ENCODE measurements at places on chromosomes 1 and 21.

- DNase-seq, result no peak
Observed at GRCh38 chr1:22835636-22836319, 125.1 kb downstream of the EPHB2 start.

DNA sequence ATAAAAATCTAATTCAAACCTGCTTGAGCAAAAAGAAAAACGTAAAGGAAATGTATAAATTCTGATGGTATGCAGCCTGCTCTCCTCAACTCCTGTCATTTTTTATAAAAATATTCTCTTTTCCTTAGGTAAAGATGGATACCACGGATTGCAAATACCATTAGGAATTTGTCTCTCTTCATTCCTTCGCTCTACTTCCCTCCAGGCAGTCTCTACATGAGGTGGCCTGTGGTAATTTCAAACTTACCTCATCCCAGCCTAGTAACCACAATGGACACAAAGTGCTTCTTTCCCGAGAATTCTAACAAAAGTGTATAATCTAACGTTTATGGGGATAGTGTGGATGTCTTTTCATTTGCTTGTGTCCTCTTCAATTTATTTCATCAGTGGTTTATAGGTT, 239.5 kb upstream of the LRRC7 start:
- DNase-seq, result no peak

GRCh38 chr1:101165954-101166353, 70.9 kb upstream of the S1PR1 start:
- DNase-seq, result no peak

- DNase-seq, result no peak
Observed at GRCh38 chr1:84374991-84375696, 23.1 kb upstream of the DNASE2B start.

DNA sequence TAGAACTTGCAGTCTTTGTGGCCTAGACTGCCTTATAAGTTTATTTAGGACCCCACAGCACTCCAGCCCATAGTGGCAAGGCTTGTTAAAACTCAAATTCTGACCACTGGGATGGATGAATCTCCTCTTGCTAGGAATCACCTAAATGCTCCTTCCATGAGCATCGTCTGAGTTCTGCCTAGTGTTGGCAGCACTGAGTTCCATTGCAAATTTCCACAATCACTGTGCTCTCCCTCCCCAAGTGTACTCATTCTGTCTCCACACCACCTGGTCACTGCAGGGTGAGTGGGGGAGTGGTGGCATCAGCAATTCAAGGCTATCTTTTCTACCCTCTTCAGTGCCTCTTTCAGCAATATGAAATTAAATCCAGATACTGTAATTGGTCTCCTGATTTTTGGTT, 46.7 kb upstream of the PTBP2 start:
- no peak for DNase-seq

GRCh38 chr1:19664453-19665185, at the start of gene HTR6:
HTR6 (plus strand) TSS chr1:19664875; CDS start chr1:19665754, 879 bp downstream.
- no peak for DNase-seq

- DNase-seq, result no peak
Observed at GRCh38 chr1:233599542-233600073, 14.3 kb upstream of the KCNK1 start.

DNA sequence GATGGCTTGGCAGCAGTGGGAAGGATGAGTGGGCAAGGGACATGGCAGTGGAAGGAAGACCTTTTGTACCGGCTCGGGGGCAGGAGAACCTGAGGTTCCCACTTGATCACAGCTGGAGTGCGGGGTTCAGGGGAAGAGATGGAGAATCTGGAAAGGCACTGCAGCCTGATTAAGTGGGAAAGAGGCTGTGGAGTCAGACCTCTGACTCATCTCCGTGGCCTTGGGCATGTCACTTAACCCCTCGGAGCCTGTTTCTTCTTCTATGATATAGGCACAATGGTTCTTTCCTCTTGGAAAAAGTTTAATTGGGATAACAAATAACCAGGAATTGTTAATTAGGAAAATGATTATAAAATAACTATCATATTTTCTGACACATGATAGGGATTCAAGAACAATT, 13.1 kb upstream of the TMEM61 start:
- DNase-seq, result no peak

- no peak for DNase-seq
Observed at GRCh38 chr21:28952686-28953085, 40.0 kb downstream of the LTN1 start.

DNA sequence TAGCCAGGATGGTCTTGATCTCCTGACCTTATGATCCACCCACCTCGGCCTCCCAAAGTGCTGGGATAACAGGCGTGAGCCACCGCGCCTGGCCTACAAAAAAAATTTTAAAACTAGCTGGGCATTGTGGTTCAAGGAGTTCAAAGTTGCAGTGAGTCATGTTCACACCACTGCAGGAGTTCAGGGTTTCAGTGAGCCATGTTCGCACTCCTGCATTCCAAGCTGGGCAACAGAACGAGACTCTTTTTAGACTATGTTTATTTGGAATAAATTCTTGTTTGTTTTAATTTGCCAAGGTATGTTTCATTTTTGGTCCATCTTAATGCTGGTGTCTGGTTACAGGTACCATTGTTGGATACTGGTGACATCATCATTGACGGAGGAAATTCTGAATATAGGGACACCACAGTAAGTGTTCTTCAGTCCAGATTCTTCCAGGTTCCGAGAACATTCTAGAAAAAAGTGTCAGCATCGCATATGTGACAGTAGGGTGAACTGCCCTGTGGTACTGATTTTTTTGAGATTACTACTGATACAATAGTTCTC, 3.9 kb downstream of the PGD start:
- no peak for DNase-seq

DNA sequence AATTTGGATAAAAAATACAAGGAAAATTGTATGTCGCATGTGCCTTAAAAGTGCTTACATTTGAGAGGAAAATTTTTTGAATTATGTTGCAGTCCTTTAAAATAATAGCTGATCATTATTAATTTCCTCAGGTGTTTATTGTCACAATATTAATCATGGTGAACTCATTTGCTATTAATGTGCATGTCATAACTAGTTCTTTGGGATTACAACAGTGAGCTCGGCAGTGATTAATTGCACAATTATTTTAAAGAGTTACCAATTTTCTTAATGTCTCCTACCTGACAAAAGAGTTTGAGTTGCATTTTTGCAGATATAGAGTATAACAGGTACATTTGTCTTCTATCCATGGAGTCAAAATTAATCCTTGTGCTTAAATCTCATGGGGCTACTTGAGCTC, 854.3 kb downstream of the BRINP3 start:
- no peak for DNase-seq

DNA sequence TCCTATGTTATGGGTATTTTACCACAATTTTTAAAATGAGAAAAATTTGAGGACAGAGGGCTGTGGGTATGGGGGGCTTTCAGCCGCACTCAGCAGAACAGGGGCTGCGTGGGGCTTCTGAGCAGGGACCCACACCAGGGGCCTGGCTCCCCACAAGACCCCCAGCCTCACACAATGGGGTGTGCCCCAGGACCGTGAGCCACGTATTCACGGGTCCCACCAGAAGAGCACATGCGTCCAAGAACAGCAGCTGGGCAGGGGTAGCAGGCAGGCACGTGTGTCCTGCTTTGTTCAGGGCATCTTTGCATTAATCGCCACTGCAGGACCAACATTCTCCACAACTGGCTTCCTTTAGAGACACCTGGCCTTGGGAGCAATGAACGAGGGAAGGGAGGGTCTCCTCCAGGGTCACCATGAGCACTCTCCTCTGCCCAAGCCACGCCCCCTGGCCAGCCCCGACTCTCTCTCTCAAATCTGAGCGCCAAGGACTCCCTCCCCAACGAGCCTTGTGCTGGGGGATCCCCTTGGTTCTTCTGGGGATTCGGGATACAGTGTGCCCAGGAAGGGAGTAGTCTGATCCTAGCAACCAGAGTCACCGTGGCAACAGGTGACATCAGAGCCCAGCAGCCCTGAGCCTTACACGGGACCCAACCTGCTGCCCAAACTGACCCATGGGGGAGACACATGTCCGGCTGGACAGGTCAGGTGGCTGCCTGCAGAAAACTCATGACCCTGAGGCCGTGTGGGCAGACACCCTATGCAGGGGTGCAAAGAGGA, 7.4 kb upstream of the ARF1 start:
- DNase-seq, result no peak

GRCh38 chr1:170274131-170274501, 128.4 kb downstream of the NTMT2 start:
- DNase-seq, result no peak

DNA sequence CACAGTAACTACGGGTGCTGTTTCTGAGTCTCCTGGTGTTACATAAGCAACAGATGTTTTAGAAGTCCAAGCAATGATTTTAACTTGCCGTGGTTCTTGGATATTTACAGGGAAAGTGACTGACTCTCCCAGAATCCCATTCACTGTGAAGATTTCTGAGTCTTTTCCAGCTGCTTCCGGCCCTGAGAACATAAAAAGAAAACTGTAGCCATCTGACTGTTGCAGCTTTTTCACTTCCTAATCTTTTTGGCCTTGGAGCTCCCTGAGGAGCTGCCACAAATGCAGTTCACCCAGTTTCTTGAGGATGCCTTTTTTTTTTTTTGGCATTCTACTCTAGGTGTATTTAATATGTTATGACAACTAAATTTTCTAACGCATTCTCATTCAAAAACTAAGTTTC, 13.7 kb downstream of the CD84 start:
- no peak for DNase-seq

- DNase-seq, result no peak
Observed at GRCh38 chr21:45598109-45598508, 45.4 kb upstream of the PCBP3 start.

- DNase-seq, result no peak
Observed at GRCh38 chr1:112529301-112529700, 20.5 kb downstream of the WNT2B start.

- no peak for DNase-seq
Observed at GRCh38 chr1:101388904-101389546, 152.2 kb downstream of the S1PR1 start.

GRCh38 chr1:93751377-93752250, 70.0 kb upstream of the BCAR3 start:
- no peak for DNase-seq

GRCh38 chr21:27564684-27565301, 597.9 kb upstream of the ADAMTS5 start:
- DNase-seq, result no peak

DNA sequence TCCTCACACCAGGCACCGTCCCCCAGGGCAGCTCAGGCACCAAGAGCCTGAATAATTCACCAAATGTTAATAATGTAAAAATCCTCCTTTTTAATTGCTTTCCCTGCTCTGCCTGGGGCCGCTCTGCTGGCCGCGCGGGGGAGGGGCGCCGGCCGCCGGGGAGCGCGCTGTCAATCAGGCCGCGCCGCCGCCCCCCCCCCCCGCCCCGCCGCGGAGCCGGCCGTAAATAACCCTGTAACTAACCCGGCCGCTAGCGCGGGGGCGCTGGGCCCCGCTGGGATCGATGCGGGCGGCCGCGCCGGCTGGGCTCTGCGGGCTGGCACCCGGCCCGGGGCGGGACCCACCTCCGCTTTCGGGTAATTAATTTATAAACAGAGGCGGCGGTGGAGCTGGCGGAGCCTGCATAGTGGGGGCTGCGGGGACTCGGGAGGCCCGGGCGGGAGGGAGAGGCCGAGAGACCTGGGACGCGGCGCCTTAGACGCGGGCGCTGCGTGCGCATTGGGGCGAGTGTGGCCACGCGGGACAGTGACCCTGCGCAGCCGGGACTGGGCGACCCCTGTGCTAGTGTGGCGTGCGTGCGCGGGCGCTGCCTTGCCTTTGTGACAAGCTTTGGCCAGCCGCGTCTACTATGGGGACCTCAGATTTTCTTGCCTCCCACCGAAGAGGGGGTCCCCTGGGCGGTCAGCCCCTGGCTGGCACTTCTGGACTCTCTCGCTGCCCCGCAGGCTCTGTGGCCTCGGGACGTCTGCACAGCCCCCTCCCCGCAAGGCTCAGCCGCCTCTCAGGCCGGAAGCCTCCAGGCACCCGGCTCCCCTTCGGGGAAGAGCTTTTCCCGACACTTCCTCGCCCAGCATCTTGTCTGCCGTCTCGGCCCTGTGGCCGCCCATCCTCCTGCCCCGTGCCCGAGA, 16.6 kb downstream of the SAMD11 start:
- DNase-seq, result no peak

GRCh38 chr1:244450597-244451538, 841 bp downstream of the ADSS2 start:
- DNase-seq, result peak; percentile 43

DNA sequence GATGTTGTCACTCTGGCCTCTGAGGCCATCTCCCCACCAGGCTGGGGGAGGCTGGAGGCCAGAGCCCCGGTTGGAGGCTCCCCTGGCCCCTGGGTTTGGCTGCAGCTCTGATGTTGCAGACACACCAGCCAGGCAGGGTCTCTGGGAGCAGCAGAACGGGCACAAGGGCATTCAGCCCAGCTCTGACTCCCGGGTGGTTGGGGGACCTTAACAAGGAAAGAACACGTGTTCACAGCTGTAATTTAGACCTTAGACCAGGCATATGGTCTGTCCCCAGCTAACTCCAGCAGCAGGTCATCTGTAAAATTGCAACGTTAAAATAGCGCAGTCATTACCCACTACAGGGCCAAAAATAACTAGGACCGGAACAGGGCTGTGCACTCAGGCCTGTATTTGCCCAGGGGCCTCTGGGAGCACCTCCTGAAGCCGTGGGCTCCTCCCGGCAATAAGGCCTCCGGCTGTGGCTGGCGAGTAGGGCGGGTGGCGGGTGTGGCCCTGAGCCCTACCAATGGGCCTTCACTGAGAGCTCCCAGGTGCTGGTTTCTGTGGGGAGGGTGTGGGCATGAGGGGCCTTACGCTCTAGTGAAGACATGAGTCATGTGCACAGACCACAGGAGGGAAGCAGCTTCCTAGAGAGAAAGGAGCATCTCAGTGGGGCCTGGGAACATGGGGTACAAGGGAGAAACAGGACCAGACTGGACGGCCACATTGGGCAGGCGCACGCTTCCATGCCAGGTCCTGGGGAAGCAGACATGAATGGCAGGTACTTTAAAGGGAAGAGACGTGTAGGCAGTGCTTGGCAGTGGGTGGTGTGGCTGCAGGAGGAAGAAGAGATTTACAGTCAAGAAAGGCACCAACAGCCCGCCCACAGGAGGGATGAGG, 6.1 kb downstream of the LDLRAP1 start:
- DNase-seq, result peak; percentile 85

DNA sequence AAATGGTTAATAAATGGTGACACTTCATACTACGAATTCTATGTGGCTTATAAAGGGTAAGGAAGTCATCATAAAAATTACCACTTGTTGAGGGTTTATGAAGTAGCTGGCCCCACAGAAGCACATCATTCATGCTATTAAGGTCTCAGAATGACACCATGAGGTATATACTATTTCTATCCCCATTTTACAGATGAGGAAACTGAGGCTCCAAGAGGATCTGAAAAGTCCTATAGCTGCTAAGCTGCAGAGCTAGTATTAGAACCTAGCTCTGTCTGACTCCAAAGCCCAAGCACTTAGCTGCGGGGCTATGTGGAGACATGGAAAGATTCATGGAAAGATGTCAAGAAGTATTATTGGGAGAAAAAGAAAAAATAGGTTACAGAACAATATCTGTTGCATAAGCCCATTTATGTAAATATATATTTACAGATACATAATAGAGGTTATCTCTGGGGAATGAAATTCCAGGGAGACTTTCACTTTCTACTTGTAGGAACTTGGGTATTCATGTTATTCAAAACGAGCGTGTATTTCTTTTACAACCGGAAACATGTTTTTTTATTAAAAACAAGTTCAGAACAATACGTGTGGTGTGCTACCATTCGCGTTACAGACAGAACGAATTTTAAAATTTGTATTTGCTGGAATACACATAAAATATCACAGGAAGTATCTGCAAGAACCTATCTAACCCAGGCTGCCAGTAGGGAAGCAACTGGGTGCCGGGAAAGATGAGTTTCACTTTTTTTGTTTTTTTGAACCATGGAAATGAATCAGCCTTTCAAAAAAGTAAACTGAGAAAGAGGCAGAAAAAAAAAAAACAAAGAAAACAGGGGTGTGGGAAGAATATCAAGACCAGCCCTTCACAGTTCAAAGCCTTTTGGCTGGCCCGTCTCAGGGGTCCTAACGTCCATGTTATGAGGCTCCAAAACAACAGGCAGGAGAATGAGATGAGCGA, 13.4 kb downstream of the SPOCD1 start:
- DNase-seq, result no peak
